ENCODE measurements at places on chromosomes 11 and 22. TPM values are rescaled to one million over a fixed set of nuclear protein-coding genes. Genes with fewer than 3 reads are reported as not detected.

DNA sequence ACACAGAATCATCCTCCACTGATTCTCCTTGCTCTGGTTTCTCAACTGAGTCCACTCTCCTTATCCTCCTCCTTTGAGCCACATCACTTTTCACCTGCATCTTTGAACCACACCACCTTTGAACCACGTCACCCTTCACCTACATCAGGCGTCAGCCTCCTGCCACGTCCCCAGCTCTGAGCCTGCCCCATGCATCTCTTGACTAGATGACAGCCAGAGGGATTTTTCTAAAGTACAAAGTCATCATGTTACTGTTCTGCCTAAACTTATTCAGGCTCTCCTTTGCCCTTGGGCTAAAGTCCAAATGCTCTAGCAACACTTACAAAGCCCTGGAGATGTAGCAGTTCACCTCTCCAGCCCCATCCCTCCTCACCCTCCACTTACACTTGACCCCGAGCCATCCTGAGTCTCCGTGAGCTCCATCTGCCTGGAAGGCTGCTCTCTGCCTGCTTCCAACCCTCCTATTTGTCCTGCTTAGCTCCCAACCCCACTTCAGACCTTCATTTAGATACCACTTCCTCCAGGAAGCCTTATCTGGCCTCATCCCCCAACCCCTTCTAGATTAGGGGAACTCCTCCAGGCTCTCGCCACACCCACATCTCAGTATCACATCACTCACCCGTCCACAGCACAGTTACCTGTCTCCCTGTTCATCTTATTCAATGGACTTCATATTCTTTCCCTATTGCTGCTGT lies 3.7 kb upstream of the MS4A10 start:
- DNase-seq, result no peak

GRCh38 chr11:17471501-17471900 lies 5.1 kb downstream of the ABCC8 start:
- no peak for DNase-seq

GRCh38 chr22:43390872-43391271 lies 20.9 kb upstream of the MPPED1 start:
- DNase-seq, result no peak

GRCh38 chr11:69286374-69287371 lies 7.3 kb upstream of the MYEOV start:
- no peak for DNase-seq

- no peak for DNase-seq
Measured at GRCh38 chr11:39725081-39725480, 1734.4 kb downstream of the LRRC4C start.

GRCh38 chr11:2215230-2215560 lies 43.6 kb upstream of the TH start:
- DNase-seq, result no peak

DNA sequence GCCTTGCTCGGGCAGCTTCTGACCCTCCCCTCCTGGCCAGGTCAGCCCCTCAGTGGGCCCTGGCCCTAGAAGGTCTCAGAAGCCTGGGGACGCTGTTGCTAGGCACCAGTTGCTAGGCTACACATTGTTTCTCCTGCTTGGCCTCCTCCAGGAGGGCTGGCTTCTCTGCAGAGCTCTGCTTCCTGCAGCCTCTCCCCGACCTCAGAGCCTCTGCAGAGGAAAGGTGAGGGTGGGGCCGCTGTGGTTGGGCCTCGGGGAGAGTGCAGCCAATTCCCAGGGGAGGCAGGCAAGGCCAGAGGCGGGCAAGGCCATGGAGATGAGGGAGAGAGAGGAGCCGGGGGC lies 27.6 kb upstream of the LRRC10B start:
- no peak for DNase-seq

The MS4A6A gene
- 3.3 TPM for total RNA-seq

The ARFGAP3 gene
- total RNA-seq, result 36.1 TPM

DNA sequence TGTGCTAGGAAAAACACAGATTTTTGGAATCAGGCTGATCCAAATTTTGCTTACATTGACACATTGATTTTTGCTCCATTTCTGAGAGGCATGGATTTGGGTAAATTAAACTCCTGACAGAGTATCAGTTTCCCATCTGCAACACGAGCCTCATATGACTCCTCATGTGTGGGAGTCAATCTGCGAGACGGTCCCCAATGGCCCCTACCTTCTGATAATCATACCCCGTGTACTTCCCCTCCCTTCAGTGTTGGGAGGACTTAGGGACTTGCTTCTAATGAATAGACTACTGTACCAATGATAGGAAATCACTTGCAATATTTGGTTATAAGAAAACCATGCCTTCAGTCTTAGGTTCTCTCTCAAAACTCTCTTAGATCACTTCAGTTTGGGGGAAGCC lies 302.7 kb downstream of the ETS1 start:
- DNase-seq, result no peak

GRCh38 chr11:1484061-1484671 lies 2.4 kb downstream of the MOB2 start:
- DNase-seq, result no peak

DNA sequence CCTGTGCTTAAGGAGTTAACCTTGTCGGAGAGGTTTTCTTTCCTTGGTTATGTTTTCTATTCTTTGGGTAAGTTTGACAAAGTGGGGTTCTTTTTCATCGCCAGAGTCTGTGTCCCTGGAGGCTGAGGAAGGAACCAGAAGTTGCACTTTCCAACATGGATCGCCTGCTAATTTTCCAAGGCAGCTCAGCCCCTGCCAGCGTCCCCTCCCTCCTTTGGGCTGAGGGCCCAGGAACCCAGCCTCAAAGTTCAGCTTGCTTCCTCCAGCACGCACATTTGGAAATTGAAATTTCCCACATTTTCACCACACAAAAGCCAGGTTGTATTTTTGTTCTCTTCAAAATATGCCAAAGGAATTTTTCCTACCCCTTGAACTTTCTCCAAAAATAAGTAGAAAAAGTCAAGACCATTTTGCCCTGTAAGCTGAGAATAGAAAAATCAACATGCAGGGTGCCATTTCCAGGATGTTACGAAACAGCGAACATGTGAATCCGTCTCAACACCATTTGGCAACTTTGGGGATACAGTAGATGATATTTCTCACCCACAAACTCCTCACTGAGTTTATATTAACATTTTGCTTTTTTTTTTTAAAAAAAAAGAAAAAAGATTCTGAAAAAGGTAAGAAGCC lies 343.5 kb downstream of the TENM4 start:
- no peak for DNase-seq

The MYOD1 gene
- total RNA-seq, result not detected

DNA sequence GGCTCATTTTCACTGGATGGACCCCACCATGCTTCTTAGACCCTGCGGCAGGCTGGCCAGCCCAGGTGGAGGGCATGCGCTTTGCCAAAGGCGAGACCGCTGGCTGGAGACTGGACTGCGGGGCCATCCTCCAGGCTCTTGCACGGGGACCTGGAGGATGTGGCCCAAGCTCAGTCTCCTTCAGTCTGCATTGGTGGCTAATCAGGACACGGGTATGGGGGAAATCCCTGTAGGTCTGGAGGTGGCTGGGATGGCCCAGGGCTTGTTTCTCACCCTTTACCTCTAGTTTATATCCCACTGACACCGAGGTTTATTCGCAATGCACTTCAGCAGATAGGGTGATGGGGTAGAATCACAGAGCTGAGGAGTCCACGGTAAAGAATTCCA lies 45.0 kb downstream of the BCR start:
- no peak for DNase-seq

GRCh38 chr11:134916421-134917213 lies 504.6 kb upstream of the B3GAT1 start:
- no peak for DNase-seq

- DNase-seq, result no peak
Measured at GRCh38 chr11:99325847-99326246, 305.1 kb downstream of the CNTN5 start.

The UPK2 gene
- total RNA-seq, result not detected

GRCh38 chr11:33258631-33259205 lies 1.5 kb downstream of the HIPK3 start:
- DNase-seq, result no peak

- DNase-seq, result no peak
Measured at GRCh38 chr11:69049490-69049867, 747 bp downstream of the TPCN2 start.

DNA sequence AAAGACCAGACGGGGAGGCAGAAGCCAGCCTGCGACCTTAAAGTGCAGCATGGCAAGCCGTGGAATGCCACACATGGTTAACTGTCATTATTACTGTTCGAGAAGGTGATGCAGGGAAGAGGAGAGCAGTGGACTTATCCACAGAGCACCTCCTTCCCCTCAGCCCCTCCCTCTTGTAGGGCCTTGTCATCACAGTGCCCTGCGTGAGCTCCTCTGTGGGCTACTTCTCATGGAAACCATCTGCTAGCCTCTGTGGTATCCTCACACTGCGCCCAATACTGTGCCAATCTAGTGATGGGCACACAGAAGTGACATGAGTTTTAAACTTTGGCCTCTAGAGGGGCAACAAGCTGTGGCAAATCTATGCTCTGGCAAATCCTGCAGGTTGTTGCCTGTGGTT lies 18.2 kb upstream of the CCDC134 start:
- peak; percentile 68 for DNase-seq

The ESAM gene
- 6.4 TPM for total RNA-seq

DNA sequence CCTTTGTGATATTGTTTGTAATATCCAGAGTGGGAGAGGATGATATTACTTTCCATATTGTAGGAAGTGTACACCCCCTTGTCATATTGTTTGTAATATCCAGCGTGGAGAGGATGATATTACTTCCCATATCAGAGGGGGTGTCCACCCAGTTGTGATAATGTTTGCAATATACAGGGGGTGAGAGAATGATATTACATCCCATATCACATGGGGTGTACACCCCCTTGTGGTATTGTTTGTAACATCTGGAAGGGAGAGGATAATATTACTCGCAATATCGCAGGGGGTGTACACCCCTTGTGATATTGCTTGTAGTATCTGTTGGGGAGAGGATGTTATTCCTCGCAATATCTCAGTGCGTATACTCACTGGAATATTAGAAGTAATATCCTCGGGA lies 61.5 kb downstream of the PRSS23 start:
- DNase-seq, result no peak

The CCDC116 gene
- 0.45 TPM for total RNA-seq

- no peak for DNase-seq
Measured at GRCh38 chr11:58330861-58331260, 28.0 kb downstream of the OR5B17 start.

DNA sequence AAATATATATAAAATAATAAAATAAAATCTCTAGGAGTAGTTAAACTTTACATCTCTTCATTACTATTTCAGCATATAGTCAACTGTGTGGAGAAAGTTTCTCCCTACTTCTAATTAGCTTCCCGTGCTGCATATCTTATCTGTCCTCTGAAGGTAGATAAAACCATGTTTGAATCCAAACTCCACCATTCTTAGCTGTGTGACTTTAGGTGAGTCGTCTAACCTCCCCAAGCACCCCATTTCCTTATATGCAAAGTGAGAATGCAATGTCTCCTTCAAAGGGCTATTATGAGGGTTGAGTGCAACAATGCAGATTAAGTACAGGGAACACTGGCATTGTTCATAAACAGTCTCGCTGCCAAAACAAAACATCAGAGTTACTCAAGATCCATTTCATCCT lies 80.8 kb upstream of the DRD2 start:
- no peak for DNase-seq

The MYO7A gene
- 3.9 TPM for total RNA-seq

- no peak for DNase-seq
Measured at GRCh38 chr11:18727479-18728236, 1.7 kb upstream of the IGSF22 start.

The GDPD4 gene
- not detected for total RNA-seq

DNA sequence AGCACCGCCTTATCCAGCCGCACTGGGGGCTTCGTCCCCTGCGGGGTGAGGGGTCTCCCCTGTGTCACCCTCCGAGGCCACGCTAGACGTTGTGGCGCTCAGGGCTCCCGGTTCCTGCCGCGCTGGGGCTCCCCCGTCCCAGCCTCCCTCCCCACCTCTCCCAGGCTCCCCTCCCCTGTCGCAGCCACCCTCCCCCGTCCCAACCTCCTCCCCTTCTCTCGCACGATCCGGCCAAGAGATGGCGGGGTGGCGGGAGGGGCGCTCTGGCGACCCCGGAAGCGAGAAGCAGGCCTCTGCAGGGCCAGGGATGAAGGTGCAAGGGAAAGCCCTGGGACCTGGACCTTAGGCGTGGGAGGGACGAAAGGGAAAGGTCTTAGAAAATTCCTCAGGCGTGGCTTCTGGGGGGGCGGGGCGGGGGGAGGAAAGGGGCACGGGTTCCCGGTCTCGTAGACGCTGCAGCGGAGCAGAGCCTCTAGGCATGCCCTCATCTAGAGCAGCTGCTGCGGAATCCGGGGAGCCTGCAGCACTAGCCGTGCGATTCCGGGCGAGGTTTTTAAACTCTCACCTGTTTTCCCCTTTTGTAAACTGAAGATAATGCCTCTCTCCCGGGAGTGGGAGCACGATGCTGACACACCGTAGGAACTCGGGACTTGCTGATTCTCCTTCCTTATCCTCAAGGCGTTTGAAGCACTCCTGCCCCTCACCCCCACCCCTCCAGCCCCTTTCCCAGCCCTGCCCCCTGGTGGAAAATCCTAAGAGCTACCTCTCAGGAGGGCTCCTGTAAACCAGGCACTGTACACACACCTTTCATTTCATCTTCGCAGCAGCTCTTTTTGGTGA lies 14.4 kb downstream of the KCNJ5 start:
- DNase-seq, result no peak

The OR51B2 gene
- 1.2 TPM for total RNA-seq

DNA sequence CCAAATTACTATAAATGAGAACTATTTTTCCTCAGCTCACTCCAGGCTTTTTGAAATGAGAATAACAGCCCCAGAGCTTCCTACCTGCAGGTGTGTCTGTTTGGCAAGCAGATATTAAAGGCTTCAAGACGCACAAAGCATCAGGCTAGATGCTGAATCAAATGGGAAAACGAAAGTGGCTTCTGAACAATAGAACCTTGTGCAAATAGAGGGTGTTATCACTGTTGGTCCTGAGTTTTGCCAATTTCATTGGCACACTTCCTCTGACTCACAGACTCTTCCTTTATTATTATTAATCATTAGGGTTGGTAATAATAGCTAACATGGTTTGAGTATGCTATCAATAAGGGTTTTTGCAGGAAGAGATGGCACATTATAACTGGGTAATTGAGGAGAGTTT lies 13.4 kb downstream of the SYT13 start:
- DNase-seq, result no peak

DNA sequence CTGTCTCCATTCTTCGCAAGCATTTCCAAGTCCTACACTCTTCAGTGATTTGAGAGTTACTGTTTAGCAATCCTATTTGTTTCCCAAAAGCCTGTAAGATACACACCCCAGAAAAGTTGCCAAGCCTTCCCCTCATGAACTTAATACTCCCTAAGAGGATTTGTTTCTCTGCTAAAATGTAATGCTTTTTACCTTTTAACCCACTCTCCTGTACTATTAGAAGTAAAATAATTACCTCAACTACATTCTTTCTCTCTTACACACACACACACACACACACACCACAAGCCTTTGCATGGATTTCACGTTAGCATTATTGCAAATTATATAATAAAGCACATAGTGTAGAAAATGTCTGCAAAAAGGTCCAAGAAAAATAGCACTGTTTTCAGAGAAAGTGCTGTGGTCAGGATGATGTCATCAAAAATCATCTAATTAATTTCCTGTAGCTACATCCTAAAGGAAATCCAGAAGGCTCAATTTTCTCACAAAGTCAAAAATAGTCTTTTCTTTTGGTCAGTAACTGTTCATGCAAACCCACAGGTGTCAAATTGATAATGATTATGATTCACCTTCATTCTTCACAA lies 364.1 kb upstream of the PITPNB start:
- no peak for DNase-seq

All from cerebellum (tissue), 4 donors.